Spleen (tissue), 13 donors: ENCODE measurements at places on chromosomes 3 and 15. TPM values are rescaled to one million over a fixed set of nuclear protein-coding genes. Genes with fewer than 3 reads are reported as not detected.
A peak's percentile ranks its signal among the peaks of the same experiment; 100 is the strongest.

DNA sequence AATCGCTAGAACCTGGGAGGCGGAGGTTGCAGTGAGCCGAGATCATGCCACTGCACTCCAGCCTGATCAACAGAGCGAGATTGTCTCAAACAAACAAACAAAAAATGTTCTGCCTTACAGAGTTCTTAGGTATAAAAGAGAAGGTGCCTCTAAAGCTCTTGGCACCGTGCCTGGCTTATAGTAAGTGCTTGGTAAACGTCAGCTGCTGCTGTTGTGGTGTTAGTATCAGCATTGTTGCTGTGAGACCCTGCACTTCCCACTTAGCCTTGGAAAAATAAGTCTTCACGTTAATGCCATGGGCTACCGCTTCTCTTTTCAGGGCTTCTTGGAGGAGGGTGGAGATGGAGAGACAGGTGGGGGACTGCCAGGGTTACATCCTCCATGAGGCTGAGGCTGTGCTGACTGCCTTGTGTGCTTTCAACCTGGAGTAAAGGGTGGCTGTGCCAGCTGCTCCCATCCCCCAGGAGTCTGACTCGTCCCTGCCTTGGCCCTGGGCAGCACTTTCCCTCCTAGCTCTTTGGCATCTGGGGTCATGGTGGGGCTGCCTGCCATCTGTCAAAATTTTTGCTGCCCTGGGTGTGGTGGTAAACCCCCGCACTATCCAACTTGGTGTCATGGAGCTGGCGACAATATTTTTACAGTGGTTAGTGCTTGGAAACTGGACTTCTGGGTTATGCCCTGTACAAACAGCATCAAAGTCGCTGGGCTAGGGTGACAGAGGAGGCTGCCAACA is 17.8 kb downstream of the FLNB start:
- H3K36me3 ChIP-seq: no peaks in the 10 kb centered on the region
- DNase-seq: peak; percentile 51
- no peak overlapping the region for H3K27ac ChIP-seq
- H3K27me3 ChIP-seq: no peaks in the 10 kb centered on the region

- DNase-seq: no peak
- no peak overlapping the region for H3K27ac ChIP-seq
- H3K36me3 ChIP-seq: no peaks in the 10 kb centered on the region
Observed at GRCh38 chr3:168341192-168341815, 245.6 kb upstream of the GOLIM4 start.

DNA sequence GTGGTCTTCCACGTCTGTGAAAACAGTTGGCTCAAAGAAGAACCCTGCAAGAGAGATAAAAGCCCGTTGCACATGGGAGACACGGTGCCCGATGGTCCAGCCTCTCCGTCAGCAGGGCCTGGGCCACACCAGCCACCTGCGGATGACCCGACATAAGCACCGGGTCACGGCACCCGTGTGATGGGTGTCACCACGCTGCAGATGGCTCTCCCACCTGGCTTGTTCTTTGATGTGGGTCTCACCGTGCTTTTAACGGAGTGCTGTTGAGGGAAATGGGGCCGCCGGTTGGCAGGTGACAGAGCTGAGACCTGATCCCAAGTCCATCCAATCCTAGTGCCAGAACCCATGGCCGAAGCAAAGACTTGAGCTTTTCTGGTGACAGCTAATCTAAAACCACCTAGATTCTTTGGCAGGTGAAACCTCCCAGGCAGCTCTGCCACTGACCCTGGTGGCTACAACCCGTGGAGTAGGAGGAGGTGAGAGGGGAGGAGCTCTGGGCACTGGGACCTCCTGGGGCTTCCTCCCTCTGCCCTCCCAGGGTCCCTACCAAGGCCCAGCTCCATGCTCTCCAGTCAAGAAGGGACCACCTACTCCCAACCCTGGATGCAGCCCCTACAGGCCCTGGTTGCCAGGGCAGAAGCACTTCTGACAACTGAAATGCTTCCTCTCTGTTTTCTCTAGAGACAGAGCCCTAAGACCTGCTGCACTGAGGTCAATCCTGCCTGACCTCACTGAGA is 23.4 kb upstream of the SLC41A3 start:
- no peak overlapping the region for H3K27ac ChIP-seq
- H3K4me1 ChIP-seq: no peaks in the 10 kb centered on the region
- no peaks in the 10 kb centered on the region for H3K36me3 ChIP-seq

- DNase-seq: no peak
- no peak overlapping the region for H3K4me3 ChIP-seq
- no peaks in the 10 kb centered on the region for H3K4me1 ChIP-seq
- no peak overlapping the region for H3K27ac ChIP-seq
Observed at GRCh38 chr15:76844096-76844495, 61.0 kb downstream of the SCAPER start.

The TMEM212 gene
- polyA plus RNA-seq: not detected

The NDUFB4 gene
- polyA plus RNA-seq: 141 TPM

DNA sequence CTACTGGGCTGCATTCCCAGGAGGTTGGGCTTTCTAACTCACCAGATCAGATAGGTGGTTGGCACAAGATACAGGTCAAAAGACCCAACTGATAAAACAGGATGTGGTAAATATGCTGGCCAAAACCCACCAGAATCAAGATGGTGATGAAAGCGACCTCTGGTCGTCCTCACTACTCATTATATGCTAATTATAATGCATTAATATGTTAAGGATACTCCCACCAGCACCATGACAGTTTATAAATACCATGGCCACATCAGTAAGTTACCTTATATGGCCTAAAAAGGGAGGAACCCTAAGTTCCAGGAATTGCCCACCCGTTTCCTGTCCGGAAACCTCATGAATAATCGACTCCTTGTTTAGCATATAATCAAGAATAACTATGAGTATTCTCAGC is 31.6 kb downstream of the CFAP44 start:
- no peak overlapping the region for H3K4me3 ChIP-seq
- no peak overlapping the region for H3K27ac ChIP-seq
- DNase-seq: no peak
- H3K36me3 ChIP-seq: no peaks in the 10 kb centered on the region
- H3K27me3 ChIP-seq: no peaks in the 10 kb centered on the region
- no peaks in the 10 kb centered on the region for H3K4me1 ChIP-seq

DNA sequence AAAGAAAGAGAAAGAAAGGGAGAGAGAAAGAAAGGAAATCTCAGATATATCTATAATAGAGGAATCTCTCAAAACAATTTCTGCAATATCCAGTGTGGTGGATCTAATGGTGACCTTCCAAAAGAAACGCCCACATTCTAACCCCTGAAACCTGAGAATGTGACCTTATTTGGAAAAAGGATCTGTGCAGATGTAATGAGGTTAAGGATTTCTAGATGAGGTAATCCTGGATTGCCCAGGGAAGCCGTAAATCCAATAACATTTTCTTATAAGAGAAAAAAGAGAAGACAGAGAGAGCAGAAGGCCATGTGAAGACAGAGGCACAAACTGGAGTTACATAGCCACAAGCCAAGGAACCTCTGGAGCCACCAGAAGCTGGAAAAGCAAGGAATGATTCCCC is 307.6 kb downstream of the ZBTB20 start:
- H3K36me3 ChIP-seq: no peaks in the 10 kb centered on the region
- H3K4me3 ChIP-seq: no peak overlapping the region
- H3K4me1 ChIP-seq: no peaks in the 10 kb centered on the region
- DNase-seq: no peak
- no peak overlapping the region for H3K27ac ChIP-seq

DNA sequence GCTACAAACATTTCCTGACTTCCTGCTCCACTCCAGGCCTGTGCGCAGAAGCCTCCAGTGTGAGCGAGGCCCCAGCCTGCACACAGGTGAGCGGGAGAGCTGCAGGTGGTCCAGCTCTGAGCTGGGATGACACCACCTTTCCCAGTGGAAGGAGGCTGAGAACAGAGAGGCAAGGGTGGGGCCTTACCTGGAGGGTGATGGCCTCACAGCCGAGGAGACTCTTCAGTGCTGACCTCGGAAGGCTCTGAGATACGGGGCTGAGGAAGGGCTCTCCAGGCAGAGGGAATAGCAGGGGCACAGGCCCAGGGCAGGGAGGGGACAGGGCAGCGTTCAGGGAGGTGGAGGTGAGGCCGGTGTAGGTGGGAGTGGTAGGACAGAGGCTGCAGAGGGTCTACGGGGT is 70.8 kb downstream of the EFCAB12 start:
- H3K4me3 ChIP-seq: no peak overlapping the region
- DNase-seq: peak; percentile 34
- H3K27me3 ChIP-seq: no peaks in the 10 kb centered on the region
- no peaks in the 10 kb centered on the region for H3K36me3 ChIP-seq

GRCh38 chr15:40044717-40045571 is 6.0 kb upstream of the SRP14 start:
- H3K4me1 ChIP-seq: peaks cover 51% of the 10 kb centered on the region
- no peaks in the 10 kb centered on the region for H3K27me3 ChIP-seq
- peak; percentile 97 for DNase-seq
- H3K36me3 ChIP-seq: no peaks in the 10 kb centered on the region
- no peak overlapping the region for H3K4me3 ChIP-seq

DNA sequence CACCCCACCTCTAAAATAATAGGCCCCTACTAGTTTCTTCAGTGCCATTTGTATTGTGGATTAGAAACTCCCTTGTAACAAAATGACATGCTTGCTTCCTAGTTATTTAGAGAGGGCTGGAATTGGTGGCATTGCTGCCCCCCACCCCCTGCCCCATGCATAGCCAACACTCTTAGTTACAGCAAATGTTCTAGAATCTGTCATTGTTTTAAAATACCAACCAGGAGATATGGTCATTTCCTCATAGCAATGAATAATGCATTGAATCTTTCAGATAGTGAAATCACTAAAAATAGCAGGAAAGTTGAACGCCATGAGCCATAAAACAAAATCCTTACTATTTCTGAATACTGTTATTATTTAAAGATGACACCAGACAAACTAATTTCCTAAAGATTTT is 292.5 kb downstream of the ARPP21 start:
- no peak for DNase-seq
- H3K36me3 ChIP-seq: no peaks in the 10 kb centered on the region
- H3K4me1 ChIP-seq: no peaks in the 10 kb centered on the region
- H3K27me3 ChIP-seq: no peaks in the 10 kb centered on the region
- no peak overlapping the region for H3K27ac ChIP-seq

The CHP1 gene
- polyA plus RNA-seq: 12.7 TPM

The CFAP91 gene
- 33.7 TPM for polyA plus RNA-seq

The ITPKA gene
- polyA plus RNA-seq: 0.09 TPM

The CFAP92 gene
- 0.63 TPM for polyA plus RNA-seq

The CHRM5 gene
- 0.03 TPM for polyA plus RNA-seq

DNA sequence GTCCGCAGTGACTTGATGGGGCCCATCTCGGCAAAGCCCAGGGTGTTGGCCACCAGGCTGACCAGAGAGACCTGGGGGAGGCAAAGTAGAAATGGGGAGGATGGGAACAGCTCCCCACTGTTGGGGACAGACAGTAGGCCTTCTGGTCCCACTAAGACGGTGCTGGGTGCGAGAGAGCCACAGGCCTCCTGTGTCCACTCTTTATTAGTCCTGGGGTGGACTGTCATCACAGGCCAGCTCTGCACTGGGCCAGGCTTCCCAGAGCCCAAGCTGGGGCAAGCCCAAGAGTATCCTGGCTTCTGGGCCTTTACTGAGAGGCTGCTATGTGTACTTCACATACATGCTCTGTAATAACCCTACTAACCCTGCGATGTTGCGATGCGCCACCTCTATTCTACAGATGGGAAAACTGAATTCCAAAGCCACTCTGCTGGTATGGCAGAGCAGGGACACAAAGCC is 66.4 kb downstream of the EXOG start:
- H3K27me3 ChIP-seq: peaks cover 8% of the 10 kb centered on the region
- no peak overlapping the region for H3K4me3 ChIP-seq
- H3K36me3 ChIP-seq: no peaks in the 10 kb centered on the region
- no peak for DNase-seq

DNA sequence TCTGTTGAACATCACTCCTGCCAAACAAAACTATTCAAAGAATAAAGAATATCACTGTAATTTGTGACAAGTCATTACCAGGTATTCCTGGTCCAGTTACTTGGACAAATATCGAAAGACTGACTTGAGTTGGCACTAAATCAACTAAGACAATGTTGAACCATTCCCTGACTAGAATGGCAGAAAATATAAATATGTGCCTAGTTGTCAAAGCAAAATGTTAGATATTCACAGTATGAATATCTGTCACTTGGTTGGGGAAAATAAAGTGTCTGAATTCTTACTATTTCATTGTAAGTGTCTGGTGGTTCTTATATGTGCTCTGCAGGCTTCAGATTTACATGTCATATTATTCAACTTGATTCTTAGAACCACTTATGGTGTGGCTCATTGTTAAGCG is 470.2 kb downstream of the NAALADL2 start:
- H3K27me3 ChIP-seq: no peaks in the 10 kb centered on the region
- DNase-seq: no peak
- H3K4me1 ChIP-seq: no peaks in the 10 kb centered on the region
- no peak overlapping the region for H3K27ac ChIP-seq
- H3K36me3 ChIP-seq: no peaks in the 10 kb centered on the region

DNA sequence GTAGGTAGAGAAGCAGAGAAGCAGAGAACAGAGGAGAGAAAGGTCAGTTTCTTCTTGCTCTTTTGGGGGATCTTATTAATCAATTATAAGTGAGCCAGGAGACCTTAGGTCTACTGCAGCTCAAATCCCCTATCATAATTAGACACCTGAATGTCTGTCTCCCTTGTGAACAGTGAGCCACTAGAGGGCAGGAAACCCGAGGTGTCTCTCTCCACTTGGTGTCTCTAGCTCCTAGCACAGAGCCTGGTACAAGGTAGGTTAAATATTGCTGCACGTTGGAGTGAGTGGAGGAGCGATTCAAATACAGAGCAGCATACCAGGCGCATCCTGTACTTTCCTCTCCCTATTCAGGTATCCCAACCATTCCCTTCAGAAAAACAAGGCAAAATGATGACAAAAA is 2.0 kb upstream of the ST8SIA2 start:
- DNase-seq: no peak
- H3K27me3 ChIP-seq: peaks cover 3% of the 10 kb centered on the region
- no peaks in the 10 kb centered on the region for H3K36me3 ChIP-seq
- H3K27ac ChIP-seq: no peak overlapping the region
- H3K4me1 ChIP-seq: no peaks in the 10 kb centered on the region

DNA sequence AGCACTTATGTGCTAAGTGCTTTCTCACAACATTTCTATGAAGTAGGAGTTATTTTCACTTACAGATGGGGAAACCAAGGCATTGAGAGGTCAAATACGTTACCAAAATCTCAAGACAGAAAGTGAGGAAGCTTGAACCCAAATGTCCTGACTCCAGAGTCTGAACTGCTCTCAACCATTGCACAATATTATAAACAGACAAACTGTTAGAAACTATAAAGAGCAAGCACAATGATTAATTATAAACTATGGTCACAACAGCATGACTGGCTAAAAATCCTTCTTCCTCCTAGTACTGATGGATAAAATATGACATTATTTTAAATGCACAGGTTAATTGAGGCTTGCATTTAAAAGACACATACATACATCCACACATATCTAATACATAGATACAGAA is 77.9 kb upstream of the ASB14 start:
- no peak overlapping the region for H3K4me3 ChIP-seq
- H3K36me3 ChIP-seq: no peaks in the 10 kb centered on the region
- DNase-seq: no peak
- H3K27me3 ChIP-seq: no peaks in the 10 kb centered on the region
- no peaks in the 10 kb centered on the region for H3K4me1 ChIP-seq

The TYRO3 gene
- 4.3 TPM for polyA plus RNA-seq

GRCh38 chr3:149417174-149417573 is 39.7 kb upstream of the TM4SF1 start:
- no peak overlapping the region for H3K4me3 ChIP-seq
- no peak for DNase-seq
- H3K27me3 ChIP-seq: no peaks in the 10 kb centered on the region
- peaks cover 3% of the 10 kb centered on the region for H3K4me1 ChIP-seq
- no peak overlapping the region for H3K27ac ChIP-seq

The FBXO22 gene
- polyA plus RNA-seq: 4.9 TPM

- no peaks in the 10 kb centered on the region for H3K27me3 ChIP-seq
- no peaks in the 10 kb centered on the region for H3K4me1 ChIP-seq
- no peak overlapping the region for H3K4me3 ChIP-seq
- H3K36me3 ChIP-seq: no peaks in the 10 kb centered on the region
Observed at GRCh38 chr15:93399121-93399520, 310.1 kb upstream of the RGMA start.

The FAM81A gene
- polyA plus RNA-seq: 2.3 TPM
